HepG2 (cell line): ENCODE measurements at places on chromosomes 2 and 18.

- DNase-seq, result no peak
These were observed 58.2 kb downstream of the COPS8 start for GRCh38 chr2:237143676-237144440.

DNA sequence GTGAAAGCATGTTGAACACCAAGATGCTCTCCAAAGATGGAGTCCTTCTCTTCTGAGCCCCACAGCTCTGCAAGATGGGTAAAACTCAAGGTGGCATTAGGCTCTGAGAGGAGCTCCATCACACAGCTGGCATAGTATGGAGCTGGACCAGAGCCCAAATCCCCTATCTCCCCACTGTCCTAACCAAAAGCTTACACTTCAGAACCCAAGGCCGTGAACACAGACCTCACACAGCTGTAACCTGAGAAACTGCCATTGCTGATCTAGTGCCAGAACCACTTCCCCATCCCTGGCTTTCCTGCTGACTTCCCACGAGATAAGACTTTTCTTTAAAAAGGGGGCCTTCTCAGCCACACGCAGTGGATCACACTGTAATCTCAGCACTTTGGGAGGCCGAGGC lies 25.0 kb downstream of the TTC32 start:
- no peak for DNase-seq

GRCh38 chr2:197958592-197959150 lies 154.3 kb downstream of the PLCL1 start:
- no peak for DNase-seq

GRCh38 chr2:174682007-174682577 lies 82.2 kb downstream of the CHRNA1 start:
- DNase-seq, result no peak
